ENCODE measurements at places on chromosomes 6 and 20. TPM values are rescaled to one million over a fixed set of nuclear protein-coding genes. Genes with fewer than 3 reads are reported as not detected.

Gene TTBK1
- total RNA-seq = 0.33 TPM

Gene LTB
- total RNA-seq = 0.22 TPM

Gene GSTA3
- total RNA-seq = not detected

Gene SLC35D3
- total RNA-seq = not detected

DNA sequence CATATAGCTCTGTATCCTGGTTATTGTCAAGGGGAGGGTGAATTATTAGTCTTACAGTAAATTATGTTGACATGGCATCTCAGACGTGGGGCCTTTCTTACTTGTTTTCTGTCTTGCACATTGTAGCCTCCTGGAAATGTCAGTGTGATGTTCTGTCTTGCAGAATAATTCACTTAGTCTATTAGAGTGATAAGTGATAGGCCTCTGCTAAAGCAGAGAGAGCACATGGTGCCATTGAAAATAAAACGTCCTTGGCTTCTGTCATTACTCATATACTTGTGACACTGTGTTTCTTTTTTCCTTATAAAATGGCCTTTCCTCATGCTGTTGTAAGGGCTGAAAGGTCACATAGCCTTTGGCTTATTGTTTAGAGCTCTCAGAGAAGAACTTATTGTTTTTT lies 531.0 kb downstream of the EPM2A start:
- DNase-seq = no peak

DNA sequence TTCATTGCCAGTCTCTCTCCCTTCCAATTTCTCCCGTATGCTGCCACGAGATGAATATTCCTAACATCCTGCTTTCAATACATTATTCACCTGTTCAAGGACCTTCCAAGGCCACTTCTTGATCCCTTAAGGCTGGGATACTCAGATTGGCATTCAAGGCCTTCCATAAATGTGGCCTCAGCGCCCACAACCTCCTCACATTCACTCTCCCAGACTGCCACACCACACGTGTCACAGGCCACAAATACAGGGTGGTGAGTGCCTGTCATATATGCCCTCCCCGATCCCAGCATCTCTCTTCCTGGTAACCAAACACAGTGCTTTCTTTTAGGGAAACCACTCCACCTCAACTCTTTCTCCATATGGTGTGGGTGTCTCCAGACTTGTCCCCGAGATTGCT lies 55.5 kb downstream of the TTI1 start:
- no peak for DNase-seq

DNA sequence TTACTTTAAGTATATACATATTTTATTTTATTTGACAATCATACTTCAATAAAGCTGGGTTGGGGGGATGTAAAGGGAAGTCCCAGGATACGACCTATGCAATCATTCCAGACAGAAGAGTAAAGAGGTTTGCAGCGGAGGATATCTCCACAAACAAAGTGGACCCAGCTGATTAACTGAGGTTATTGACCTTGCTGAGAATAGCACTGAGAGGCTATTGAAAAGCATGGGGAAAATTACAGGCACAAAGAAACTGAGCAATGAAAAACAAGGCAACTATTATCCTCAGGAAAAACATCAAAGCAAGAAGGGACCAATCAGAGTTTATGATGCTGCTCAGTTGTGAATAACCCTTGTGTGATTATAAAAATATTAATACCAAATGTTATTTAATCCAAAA lies 32.6 kb downstream of the SERPINB1 start:
- DNase-seq = peak; percentile 68
